ENCODE measurements at places on chromosomes 16 and 17. TPM values are rescaled to one million over a fixed set of nuclear protein-coding genes. Genes with fewer than 3 reads are reported as not detected.

DNA sequence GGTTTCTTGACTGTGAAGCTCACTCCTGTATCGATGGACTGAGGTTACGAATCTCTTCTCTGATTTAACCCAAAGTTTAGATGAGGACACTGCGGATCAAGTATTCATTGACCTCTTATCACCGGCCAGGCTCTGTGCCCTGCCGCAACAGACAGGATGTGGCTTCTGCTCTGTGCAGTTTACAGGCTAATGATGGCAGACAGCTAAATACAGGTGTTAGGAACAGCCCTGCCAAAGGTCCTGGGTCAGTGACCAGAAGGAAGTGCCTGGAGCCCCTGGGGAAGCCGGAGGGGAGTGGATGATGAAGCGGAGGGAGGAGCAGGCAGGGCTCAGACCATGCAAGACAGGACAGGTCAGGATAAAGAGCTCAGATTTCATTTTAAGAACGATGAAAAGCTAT lies 44.4 kb downstream of the HAPSTR1 start:
- DNase-seq = peak; percentile 47

- no peak for DNase-seq
Measured at GRCh38 chr16:50673496-50674275, 7.4 kb downstream of the SNX20 start.

Gene HP
- 94.2 TPM for total RNA-seq

Gene PRAC1
- not detected for total RNA-seq

Gene KPNA2
- 27.0 TPM for total RNA-seq

GRCh38 chr17:74490716-74491115 lies 24.3 kb downstream of the CD300A start:
- peak; percentile 23 for DNase-seq

Gene GALR2
- not detected for total RNA-seq

DNA sequence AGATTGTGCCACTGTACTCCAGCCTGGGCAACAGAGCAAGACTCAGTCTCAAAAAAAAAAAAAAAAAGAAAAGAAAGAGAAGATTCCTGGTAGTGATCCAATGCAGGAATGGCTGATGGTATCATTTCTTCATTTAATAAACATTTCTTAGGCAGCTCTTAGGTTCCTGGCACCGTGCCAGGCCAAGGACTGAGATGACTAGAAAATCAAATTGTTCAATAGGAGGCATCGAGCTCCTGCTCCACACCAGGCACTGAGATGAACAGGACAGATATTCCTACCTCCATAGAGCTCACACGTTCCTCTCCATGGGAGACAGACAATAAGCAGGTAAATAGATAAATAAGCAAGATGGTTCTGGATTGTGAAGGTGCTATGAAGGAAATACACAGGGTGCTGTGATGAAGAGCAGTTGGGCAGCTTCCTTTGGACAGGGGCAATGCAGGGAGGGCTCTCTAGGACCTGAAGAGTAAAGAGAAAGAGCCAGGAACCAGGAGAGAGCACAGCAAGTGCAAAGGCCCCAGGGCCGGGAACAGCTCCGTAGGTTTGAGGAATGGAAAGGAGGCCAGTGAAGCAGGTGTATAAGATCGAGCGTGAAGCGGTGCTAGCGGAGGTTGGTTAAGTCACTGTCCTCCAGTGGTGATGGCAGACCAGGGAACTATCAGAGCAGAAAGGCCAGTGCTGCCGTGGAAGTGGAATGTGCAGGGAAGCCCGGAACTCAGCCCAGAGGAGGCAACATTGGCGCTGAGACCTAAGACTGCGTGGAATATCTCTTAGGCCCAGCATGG lies 26.5 kb upstream of the CRHR1 start:
- no peak for DNase-seq

DNA sequence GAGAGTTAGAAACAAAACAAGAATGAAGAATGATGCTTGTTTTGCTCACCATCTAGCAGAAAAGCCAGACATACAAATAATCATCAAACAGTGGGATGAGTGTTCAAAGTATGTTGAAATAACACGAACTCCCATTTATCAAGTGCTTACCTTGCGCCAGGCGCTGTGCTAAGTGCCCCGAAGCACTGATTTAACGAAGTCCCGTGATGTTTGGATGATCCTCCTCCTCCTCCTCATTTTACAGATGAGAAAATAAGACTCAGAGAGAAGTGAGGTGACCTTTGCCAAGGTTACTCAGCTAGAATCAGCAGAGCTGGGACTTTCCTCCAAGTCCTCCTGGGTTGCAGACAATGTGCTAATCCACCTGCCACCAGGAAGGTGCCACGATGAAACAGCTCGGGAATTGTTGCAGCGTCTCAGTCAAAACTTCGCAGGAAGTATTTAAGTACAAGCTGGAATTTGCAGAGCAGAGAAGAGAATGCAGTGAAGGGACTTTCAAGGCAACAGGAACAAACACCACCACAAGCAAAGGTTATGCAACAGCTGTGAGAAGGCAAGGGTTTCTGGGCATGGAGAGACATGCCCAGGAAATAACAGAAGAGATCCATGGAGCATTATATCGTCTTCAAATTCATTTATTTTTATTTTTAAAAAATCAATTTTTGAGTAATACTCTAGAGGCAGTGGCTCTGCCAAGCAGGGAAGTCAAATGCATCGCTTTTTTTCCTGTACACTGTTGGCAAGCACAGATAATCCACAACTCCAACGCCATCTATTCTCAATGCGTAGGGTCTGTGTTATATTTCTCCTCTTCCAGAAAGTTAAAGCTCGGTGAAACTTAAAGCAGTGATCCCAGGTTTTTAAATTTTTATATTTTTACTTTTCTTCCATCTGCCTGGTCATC lies 11.1 kb downstream of the PRCD start:
- no peak for DNase-seq

Gene FBXW10B
- total RNA-seq = 1.4 TPM

DNA sequence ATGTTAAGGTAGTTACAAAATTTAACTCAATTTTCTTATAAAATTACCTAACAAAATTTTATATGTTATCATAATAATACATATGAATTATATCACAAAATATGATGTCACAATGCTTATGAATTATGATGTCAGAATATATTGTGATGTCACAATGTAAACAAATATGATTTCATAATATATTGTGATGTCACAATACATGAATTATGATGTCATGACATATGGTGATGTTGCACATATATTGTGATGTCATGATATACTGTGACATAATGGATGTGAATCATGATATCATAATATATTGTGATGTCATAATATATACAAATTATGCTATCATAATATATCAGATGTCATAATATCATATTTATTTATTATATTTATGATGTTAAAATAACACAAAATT lies 1879.9 kb downstream of the TP53TG3F start:
- DNase-seq = no peak

DNA sequence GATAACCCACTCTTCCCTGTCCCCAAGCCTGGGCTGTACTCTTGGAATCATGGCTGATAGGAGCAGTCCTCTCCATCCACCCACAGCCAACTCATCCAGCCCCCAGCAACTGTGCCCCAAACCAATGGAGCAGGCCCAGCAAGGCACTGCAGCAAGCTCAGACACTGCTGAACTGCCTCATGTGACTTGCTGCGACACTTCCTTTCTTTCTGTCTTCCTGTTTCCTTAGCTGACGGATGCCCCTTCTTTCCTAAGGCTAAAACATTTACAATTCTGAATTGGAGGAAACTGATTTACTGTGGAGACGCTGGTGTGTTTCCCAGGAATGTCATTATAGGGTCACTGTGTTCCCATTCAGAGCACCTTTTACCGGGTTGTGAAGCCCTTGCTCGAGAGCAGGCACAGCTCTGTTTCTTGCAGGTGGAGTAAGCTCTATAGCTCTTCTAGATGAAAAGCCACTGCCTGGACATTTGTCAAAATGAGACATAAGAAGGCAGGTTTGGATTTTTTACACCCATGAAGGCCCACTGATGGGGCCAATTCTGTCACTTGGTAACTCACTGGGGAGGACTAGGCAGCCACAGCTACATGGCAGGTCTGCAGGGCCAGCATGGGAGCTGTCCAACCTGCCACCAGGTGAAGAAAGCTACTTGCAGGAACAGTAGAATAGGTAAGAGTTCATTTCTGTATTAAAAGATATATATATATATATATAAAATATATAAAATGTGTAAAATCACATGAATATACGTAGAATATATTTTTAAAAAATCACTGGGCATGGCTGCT lies 27.4 kb downstream of the TMEM11 start:
- DNase-seq = no peak

DNA sequence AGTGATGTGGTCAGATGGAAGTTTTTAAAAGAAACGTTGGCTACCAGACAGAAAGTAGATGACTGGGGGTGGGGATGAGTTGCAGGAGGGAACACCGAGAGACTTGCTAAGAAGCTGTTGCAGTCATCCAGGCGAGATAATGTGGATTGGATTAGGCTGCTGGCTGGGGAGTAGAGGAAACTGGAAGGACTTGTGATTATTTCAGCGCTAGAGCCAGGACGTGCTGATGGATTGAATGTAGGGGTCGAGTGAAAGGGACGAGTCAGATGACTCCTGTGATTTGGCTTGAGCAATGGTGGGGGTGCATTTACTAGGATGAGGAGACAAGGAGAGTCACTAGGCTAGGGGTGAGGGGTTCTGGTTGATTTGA lies 88.5 kb downstream of the CLEC16A start:
- no peak for DNase-seq

DNA sequence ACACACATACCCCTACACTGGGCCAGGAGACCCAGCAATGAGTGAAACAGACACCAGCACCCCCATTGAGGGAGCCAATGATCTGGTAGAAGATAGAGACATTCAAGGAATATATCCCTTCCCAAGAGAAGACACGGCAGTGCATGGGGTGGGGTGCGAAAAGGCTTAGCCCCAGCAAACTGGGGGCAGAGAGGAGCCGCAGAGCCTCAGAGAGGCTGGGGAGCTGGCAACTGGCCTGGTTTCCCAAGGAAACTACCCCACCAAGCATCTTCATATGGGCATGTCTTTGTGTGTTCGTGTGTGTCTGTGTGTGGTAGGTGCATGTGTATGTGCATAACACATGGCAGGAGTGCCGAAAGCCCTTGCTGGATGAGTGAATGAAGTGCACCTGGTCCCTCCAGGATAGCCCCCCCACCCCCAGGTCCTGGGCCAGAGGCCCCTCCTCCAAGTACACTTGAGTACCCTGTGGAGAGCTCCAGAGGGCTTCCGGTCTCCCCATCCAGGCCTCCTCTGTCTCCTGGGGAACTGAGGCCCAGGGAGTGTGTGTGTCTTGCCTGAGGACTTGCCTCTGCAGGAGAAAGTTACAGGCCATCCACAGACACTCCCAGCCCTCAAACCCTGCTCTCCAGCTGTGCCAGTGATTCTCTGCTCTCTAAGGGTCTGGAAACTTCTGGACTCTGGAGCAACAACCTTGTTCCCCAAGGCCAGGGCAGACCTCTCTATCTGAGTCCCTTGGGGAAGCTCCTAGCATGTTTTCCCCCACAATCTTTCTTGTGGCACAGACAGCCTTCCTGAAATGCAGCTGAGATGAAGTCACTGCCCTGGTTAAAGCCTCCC lies 15.9 kb downstream of the TBX2 start:
- DNase-seq = no peak

Gene C16orf82
- total RNA-seq = not detected

Gene CRAMP1
- 21.4 TPM for total RNA-seq

GRCh38 chr16:4868535-4868934 lies 21.3 kb downstream of the UBN1 start:
- no peak for DNase-seq
